ENCODE measurements at places on chromosomes 2 and 18.

DNA sequence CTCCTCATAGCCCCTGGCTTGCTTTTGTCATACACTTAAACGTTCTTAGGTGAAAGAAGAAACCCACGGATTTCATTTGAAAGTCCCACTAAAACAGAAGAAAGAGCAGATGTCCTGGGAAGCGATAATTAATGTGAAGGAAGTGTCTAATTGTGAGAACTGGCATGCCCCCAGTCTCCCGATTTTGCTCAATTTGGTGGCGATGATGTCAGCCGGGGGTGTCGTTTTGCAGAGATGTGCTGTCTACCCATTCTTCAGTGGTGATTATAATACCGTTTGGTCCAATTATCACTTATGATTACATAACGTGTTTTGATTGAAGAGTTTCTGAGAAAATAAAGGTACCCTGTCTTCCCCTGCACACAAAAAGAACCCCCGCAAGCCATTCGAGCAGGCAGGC lies 103.1 kb downstream of the RTN4 start:
- DNase-seq = no peak

DNA sequence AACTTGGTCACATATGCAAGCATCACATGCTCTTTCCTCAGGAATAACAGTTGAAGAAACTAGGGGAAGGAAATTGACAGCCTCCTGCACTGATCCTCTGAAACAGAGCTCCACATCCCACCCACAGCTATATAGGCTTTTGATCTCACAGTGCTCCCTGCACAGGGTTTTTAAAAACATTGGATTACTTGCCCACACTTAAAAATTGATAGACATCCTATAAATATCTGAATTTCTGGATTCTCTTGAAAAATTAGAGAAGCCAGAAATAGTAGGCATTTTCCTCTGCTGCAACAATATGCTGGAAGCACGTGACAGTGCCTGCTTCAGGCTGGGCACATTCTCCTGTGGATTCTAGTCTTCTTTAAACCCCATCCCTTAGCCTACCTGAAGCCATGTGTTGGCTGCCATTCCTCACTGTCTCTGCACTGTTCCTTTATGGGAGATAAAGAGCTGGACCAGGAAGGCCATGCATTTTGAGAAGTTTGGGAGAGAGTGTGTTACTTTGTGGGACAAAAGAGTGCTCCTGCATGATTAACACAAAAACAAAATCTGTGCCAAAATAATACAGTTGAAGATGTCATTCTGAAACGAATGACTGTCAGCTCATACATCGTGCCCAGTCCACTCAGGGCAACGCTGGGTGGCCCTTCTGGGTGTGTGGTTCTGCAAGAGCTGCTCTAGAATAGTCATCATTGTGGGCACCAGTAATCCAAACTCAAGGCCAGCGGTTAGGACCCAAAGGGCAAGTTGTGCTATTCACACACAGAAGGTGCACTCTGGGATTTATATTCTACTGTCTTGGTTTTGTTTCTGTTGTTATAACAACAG lies 59.8 kb downstream of the GYPC start:
- no peak for DNase-seq

- DNase-seq = no peak
Measured at GRCh38 chr2:26223018-26223417, 21.4 kb downstream of the HADHA start.

DNA sequence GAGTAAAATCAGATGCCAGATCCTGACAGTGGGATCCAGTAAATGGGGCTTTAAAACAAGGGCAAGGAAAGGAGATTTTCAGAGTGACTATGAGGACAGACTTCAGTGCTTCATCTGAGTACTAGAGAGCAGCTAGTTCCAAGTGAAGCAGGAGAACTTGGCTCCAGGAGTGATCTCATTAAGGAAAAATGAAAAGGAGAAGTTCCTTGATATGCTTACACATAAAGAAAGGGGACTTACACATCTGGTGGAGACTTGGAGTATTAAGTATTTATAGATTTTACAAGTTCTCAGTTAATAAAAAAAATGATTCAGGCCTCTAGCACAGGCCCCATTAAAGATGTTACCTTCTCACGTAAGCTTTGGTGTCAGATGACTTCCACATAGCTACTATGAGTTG lies 105.8 kb downstream of the ICOS start:
- no peak for DNase-seq

DNA sequence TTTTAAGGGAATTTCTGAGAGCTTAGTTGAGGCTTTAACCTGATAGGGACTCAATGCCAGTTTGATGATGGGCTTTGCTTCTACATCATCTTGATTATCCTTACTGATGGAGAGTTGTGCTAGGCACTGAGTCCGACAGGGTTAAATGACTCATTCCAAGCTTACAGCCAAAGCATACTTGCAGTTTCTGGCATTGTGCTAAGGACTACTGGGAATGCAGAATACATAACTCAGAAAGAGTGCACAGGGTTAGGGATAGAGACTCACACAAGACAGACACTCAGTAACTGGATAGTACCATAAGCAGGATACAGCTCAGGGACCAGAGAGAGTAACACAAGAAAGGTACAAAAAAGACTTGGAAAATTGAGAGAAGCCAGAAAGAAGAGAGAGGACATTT lies 94.1 kb upstream of the SLC14A2 start:
- no peak for DNase-seq

DNA sequence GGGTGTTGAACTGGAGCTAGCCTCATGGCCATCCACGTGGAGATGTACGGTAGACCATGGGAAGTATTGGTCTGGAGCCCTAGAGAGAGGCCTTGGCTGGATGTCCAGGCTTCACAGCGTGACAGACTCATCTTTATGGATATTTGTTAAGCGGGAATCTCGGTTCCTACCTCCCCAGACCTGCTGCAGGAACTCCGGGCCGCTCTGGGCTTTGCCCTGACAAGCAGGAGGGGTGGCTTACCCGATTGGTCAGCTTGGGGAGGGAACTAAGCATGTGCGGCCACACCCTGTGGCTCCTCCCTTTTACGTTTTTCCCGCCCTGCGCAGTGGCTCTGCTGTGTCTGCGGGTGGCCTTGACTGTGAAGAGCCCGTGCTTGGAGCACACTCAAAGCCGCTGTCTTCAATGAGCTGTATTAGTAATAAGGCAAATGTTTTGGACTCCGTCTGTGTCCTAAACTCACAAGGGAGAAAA lies 52.3 kb downstream of the PAPOLG start:
- DNase-seq = no peak

DNA sequence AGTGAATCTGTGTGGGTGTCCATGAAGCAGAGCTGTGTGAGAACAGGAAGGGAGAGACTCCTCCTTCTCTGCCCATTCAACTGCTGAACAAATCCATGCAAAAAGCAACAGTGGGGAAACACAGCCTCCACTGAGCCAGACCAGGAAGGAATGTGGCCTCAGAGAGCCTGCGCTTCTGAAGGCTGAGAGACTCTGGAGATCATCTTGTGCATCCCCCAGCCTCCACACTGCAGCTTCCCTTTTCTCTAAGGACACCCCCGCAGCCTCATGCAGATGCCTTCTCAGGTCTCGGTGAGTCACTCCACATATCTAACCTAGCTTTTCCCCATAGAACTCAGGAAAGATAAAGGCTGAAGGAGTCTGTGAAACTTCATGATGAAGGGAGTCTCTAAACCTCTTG lies 402.9 kb downstream of the TNS1 start:
- no peak for DNase-seq

GRCh38 chr2:24926602-24927252 lies 6.7 kb upstream of the ADCY3 start:
- peak; percentile 89 for DNase-seq

GRCh38 chr2:118654945-118655344 lies 192.5 kb downstream of the EN1 start:
- DNase-seq = no peak

- no peak for DNase-seq
Measured at GRCh38 chr2:157061799-157062198, 195.7 kb upstream of the GALNT5 start.

DNA sequence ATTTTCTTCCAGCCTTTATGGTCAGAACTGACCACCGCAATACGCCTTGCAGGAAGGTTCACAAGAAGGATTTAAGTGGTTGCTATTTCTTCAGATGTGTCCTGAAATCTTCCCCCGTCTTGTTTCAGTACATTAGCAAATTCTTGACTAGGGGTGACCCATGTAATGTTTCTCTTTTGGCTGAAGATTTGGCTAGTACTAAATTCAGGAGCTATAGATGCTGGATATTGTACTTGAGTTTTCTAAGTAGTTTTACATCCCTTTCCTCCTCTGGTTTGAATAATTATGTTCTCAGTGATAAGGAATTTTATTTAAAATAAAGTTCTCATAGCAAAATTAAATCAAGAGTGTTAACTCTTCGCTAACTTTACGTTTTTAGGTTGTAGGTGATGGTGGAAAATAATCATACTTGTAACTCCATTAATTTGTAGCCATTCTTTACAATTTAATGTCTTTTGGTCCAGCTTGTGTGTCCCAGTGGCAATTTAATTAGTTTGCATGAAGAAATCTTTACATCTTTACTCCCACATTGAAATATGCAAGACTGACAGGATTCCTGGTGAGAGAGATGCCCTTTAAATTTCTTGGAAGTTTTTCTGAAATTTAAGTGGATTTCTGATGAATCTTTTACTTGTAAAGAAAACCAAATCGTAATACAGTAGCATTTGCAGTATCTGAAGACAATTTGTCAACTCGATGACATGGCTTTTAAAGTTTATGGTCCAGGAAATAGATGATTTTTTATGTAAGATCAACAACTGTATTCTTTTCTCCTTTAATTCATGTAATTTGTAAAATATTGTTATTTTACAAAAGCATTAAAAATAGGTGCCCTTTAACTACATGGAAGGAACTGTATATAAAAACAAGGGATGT lies 2.8 kb downstream of the PHLPP1 start:
- DNase-seq = no peak

DNA sequence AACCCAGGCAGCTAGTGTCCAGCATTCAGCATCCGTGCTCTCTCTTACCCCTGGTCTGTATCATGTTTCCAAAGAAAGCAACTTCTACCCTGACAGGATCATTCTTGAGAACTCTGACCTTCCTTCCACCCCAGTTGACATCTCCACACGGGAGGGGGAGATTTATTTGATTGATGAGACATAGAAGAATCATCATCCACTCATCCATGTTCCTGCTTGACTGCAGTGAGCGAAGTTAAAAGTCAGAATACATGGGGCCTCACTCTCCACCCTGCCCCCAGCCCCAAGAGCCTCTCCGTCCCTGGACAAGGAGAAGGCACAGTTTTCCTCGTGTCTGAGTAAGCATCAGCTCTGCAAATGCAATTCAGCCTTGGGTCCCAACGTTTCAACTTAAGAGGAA lies 356.0 kb upstream of the TNP1 start:
- DNase-seq = no peak

- DNase-seq = no peak
Measured at GRCh38 chr2:144162652-144163051, 357.3 kb downstream of the ZEB2 start.

DNA sequence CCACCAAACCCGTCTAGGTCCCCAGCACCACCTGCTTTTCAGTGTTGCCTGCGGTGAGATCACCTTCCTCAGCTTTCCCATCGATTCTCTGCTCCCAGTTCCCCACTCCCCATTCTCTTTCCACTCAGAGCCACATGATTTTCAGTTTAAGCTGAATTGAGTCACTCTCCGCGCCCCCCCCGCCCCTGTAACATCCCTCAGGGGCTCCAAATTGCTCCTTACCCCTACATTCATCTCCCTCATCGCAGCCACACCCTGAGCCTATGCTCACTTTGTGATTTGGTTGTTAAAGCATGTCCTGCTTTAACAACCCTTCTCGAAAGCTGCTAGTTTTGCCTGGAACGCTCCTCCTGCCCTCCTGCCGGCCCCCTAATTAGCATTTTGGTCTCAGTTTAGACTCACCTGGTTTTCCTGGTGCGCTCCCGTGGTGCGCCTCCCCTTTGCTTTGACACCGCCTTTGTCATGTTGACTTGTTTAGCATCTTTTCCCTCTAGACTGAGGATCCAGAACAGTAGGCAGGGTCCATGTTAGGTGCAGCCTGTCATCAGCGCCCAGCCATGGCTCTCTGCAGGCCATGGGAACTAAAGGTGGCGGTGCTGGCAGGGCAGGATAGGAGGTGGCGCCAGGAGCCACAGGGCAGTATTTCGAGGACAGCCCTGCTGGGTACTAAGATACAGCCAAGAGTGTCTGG lies 60.8 kb downstream of the ST3GAL5 start:
- no peak for DNase-seq

DNA sequence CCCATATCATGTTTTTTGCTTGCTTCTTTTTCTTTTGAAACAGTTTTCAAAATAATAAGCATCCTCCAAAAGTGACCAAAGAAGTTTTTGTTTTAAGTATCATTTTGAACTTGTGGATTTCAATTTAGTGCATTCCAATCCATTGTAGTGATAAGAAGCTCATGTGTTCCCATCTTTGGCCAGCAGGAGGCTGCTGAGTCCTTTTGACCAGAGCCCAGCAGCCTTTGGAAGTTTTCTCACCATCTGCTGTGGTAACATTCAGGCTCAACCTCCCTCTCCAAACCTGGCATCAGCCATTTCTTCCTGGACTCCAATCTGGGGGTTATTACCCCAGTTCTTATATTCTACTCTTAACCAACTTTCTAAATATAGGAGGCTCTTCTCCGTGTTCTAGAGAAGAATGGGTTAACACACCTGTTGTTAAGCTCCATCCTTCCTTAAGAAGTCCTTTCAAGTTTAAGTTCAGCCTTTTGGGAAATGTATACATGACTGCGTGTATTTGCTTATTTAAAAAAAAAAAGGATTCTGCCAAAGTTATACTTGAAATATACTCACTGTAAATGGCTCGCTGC lies 39.0 kb upstream of the MAL start:
- DNase-seq = no peak

- no peak for DNase-seq
Measured at GRCh38 chr18:24613896-24614640, 153.6 kb downstream of the HRH4 start.

DNA sequence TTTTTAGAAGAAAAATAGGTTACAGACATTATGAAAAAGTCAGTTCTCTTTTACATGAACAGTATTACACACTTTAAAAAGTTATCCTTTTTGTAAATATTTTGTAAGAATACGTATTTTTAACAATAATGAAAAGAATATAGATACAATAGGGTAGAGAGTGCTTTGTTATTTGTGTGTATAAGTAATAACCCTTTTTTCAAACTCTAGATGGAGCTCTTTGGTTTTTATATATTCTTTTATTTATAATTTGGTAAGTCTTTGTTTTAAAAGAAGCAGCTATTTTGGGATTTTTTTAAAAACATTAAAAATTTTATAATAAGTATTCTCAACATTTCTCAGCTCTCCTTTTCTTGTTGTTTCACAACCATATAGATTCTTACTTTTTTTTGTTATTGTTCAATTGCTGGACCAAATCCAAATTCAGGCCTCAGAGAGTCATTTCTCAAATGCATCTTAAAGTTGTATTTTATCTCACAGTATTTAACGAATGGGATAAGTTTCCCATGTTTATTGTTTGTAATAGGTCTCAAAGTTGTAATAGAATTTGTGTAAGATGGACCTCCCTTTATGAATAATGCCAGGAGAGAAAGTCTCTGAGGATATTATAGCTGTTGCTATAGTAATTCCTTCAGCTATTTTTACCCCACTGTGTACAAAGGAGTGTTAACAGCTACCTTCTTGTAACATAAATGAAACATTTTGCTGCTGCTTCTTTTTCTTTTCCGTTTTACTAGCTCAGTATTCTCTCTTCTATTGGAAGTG lies 46.4 kb downstream of the ACYP2 start:
- no peak for DNase-seq

- no peak for DNase-seq
Measured at GRCh38 chr2:129006901-129007300, 688.2 kb upstream of the HS6ST1 start.
